ENCODE measurements at places on chromosomes 6 and 20.

- no peak for DNase-seq
These were observed 587 bp downstream of the PDSS2 start for GRCh38 chr6:107458672-107459282.

DNA sequence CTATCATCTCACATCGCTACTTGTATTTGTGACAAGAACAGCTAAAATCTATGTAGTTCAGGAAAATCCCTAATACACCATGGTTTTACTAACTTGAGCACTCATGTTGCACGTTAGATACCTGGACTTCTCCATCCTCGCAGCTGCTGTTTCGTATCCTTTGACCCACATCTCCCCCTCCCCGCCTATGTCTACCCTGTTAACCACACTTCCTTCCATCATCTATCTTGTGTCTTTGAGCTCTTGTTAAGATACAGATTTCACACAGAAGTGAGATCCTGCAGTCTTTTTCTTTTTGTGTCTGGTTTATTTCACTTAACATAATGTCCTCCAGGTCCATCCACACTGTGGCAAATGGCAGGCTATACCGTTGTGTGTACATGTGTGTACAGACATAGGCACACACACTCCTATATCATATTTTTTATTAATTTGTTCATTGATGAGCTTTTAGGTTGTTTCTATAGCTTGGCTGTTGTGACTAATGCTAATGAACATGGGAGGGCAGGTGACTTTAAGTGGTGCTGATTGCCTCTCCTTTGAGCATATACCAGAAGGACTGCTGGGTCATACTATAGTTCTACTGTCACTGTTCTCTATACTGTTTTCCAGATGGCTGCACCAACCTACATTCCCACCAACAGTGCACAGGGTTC is 117.8 kb downstream of the WDR27 start:
- DNase-seq: no peak

DNA sequence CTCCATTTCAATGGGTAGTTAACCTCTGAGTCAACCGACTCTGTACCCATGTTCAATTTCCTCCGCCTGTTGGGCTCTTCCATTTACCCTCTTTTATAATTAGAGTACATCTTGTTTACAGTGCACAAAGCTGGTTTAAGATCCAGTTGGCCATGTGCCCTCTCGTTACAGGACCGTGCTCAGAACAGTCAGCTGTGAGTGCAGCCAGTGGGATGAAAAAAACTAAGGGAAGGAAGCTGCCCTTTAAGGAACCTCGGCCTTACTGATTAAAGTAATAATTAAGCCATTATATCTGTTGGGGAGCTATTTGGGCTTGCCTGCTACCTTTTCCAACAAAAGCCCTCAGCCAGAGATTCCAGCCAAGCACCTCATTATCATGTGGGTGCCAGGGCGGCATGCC is 68.8 kb downstream of the TMEM170B start:
- DNase-seq: no peak

- DNase-seq: no peak
These were observed 488.0 kb upstream of the NOX3 start for GRCh38 chr6:155943635-155944034.

DNA sequence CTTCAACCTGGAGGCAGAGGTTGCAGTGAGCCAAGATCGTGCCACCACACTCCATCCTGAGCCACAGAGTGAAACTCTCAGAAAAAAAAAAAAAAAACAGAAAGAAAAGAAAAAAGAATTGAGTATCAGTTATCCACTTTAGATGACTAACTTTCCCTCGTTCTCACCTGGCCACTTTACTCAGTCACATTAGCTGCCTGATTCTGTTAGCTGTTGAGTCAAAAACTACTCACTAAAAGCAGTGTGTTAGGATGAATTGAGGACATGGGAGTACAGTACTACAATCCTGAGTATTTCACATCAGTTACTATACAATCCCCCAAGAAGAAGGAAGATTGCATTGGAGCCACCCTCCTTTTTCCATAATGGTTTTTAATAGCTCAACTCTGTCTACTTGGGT is 114.6 kb downstream of the ADAT2 start:
- no peak for DNase-seq

GRCh38 chr6:41449399-41450245 is 96.6 kb upstream of the FOXP4 start:
- DNase-seq: no peak

GRCh38 chr6:75499640-75500039 is 6.0 kb upstream of the FILIP1 start:
- DNase-seq: no peak

DNA sequence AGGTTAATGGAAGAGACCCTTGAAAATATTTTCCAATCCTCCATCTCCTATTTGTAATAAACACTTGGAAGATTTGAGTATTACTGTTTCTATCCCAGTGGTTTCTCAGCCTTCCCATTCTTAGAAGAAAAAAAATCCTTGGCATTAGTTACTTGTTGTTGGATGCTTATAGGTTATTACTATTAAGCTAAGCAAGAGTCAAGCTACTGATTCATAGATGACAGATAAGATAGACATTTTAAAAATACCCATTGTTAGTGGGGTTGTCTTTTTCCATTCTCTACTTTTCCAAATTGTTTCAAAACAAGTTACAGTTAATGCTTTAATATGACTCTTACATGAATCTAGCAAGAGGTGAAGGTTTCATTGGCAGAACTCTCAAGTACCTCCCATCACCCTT is 158.5 kb downstream of the HIVEP2 start:
- DNase-seq: no peak

GRCh38 chr6:46116289-46116688 is 13.5 kb upstream of the ENPP4 start:
- DNase-seq: no peak

DNA sequence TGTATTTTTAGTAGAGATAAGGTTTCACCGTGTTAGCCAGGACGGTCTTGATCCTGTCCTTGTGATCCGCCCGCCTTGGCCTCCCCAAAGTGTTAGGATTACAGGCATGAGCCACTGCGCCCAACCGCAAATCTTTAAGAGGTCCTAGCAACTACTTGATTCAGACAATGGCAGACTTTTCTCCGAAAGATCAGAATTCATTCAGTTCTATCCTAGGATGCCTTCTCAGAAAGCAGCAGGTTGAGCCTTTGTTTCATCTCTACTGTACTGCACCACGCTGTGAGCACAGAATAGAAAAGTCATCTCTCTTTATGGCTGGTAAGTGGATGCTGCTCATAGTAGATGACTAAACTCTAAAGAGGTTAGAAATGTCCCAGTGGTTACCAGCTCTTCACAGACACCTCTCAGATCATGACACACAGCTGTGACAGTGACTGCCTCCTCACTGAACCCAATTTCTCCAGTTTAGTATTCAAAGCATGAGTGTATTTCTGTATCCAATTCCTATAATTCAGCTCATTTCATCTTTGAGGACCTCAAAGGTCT is 6.0 kb upstream of the HSF2 start:
- no peak for DNase-seq

DNA sequence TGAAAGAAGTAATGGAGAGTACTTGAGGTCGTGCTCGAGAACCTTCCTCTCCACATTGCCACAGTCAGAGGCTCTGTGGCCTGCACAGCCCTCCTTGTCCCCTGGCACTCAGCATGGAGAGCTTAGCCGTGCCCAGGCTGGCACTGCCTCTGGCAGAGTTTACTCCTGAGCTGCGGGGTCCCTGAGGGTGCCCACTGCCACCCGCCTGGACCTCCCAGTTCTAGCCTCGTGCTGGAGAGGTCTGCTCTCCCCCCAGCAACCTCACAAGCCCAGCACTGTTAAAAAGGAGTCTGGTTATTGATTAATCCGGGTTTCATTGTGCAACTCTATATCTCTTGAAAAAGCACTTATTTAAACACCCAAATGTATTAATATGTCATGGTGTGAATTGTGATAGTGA is 226.8 kb downstream of the TMEM242 start:
- DNase-seq: no peak

- no peak for DNase-seq
These were observed 677 bp downstream of the HLA-DQA1 start for GRCh38 chr6:32637883-32638282.

GRCh38 chr20:48970681-48971365 is 49.3 kb downstream of the ARFGEF2 start:
- no peak for DNase-seq

DNA sequence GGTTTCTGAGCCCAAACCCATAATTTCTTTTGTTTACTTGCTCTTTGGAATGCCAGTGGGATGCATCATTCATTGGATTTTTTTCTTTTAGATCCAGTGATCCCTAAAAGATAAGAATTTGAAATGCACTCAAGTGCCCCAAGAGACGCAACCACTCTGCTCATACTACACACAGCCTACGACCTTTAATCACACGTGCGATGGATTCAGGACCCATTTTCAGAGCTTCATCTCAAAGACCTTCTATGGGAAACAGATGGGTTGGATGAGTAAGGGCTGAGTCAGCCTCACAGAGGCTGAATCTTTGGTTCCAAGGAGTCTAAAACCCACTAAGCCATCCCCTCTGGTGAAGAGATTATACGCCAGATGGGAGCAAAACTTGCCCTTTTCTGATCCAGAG is 265.5 kb upstream of the EXOC2 start:
- no peak for DNase-seq

- no peak for DNase-seq
These were observed 4.6 kb upstream of the C2 start for GRCh38 chr6:31922942-31923341.

DNA sequence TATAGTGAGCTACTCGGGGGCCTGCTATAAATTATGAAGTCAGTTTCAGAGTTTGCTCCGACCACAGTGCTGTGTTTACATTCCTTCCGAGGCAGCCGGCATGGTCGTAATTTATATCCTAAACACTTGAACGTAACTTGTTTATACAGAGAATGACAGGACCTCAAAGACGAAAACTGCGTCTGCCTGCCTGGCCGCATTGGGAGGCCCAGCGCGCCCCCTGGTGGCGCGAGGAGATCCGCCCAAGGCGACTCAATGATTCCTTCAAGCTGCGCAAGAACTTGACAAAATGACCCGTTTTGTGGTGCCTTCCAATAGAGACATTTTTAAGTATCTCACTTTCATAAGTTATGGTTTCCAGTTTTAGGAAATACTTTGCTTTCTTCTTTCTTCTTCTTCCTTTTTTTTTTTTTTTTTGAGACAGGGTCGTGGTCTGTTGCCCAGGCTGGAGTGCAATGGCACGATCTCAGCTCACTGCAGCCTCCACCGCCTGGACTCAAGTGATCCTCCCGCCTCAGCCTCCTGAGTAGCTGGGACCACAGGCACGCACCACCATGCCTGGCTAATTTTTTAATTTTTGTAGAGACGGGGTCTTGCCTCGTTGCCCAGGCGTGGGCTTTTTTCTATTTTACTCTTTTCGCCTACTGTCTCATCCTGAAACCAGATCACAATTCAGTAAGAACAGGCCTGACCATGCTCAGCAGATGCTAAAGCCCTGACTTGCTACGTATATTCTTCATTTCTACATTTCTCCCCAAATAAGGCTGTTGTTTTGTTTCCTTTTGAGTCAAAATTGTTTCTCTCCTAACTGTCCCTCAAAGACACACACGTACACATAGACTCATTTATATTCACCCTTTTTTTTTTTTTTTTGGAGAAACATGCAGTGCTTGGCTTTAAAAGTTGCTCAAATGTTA is 7.8 kb downstream of the FOXF2 start:
- no peak for DNase-seq

DNA sequence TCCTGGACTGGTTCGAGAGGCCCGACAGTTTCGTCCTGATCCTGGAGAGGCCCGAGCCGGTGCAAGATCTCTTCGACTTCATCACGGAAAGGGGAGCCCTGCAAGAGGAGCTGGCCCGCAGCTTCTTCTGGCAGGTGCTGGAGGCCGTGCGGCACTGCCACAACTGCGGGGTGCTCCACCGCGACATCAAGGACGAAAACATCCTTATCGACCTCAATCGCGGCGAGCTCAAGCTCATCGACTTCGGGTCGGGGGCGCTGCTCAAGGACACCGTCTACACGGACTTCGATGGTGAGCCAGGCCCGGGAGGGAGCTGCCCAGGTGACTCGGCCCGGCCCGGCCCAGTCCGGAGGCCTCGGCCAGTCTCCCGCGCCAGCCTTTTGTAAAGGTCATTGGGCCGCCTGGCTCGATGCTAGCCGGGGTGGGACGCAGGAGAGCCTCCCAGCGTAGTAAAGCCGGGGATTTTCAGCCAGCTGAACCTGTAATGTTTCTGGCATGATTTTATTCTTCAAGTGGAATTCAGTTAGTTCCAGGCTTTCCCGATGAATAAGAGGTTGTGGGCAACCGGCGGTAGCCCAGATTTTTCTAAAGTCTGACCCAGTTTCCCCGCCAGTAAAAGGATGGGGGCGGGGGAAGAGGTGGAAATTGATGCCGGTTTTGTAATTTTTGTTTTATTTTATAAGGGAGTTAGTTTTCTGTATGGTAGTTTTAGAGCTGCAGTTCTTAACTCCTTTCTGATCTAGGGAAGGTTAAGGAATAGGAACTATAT is 1.4 kb downstream of the PIM1 start:
- DNase-seq: no peak

DNA sequence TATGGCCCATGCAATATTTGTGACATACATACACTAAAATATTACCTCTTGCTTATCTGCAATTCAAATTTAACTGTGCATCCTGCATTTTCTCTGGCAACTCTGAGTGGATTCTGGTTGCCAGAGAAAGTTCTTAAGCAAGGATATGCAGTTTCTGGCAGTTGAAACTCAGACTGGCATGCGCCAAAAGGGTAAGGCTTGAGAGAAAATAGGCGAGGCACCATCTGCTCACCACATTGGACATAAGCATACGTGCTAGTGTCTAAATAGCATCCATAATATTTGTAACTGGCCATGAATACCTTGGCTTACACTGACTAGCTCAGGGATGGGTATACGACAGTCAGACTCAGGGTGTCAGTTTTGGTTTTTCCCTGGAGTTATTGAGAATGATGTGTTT is 465.1 kb downstream of the DOK5 start:
- DNase-seq: no peak

- DNase-seq: no peak
These were observed 7.7 kb upstream of the FOXF2 start for GRCh38 chr6:1381481-1382330.

DNA sequence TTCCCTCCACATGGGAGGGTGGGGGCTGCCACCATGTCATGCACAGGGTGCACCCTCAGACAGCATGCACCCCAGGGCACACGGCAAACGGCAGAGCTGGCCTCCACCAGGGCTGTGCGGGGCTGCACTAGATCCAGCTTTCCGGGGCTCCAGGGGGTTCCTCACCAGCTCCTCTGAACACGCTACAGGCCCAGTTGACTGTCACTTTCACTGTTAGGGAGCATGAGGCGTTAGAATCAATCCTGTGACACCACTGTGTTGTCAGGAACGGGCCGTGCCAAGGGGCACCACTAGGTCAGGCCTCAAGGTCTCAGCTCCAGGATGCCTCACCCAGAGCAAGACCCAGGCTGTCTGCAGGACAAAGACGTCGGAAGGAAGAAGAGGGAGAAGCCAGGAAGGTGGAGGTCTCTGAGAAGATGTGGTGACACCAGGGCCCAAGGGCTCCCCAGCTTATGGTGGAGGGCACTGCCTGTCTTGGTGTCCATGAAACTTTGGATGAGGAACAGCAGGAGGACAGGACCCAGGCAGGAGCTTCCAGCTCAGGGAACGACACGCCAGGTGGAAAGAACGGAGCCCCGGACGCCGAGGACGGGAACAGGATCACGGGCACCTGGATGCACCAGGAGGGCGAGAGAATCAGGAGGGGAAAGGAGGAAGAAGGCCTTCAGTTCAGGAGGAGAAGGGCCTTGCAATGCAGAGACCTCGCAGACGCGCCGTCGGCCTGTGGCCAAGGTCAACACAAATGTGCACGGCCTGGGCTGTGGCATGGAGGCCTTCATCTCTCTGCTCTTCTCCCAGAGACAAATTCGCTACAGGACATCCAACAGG is 49.5 kb downstream of the YTHDF1 start:
- DNase-seq: no peak

Data from thoracic aorta (tissue), 2 donors.